ENCODE measurements at places on chromosomes 5 and 9.

- H3K4me3 ChIP-seq = no peak overlapping the region
- no peak overlapping the region for H3K27ac ChIP-seq
- no peaks in the 10 kb centered on the region for H3K4me1 ChIP-seq
- no peaks in the 10 kb centered on the region for H3K27me3 ChIP-seq
- DNase-seq = no peak
Observed at GRCh38 chr5:64502196-64502595, 3.6 kb upstream of the RGS7BP start.

DNA sequence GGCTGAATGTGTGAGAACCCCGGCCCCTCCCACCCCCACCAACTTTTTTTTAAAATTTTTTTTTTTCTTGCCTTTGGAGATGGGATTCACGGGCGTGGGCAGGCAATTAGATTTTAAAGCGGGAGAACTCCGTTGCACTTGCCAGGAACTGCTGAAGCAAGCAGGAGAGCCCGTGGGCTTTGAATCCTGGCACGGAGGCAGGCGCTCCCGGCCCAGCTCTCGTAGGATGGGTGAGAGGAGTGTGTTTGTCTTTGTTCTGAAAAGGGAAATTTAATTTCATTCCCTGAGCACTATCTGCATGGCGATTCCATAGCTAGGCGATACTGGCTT lies 54.3 kb upstream of the BOD1 start:
- no peak overlapping the region for H3K4me3 ChIP-seq
- H3K27me3 ChIP-seq = no peaks in the 10 kb centered on the region
- H3K27ac ChIP-seq = peak overlapping the region; percentile 63
- DNase-seq = no peak
- H3K4me1 ChIP-seq = peaks cover 22% of the 10 kb centered on the region
- H3K36me3 ChIP-seq = no peaks in the 10 kb centered on the region

- H3K36me3 ChIP-seq = no peaks in the 10 kb centered on the region
- DNase-seq = no peak
- no peak overlapping the region for H3K27ac ChIP-seq
- no peaks in the 10 kb centered on the region for H3K27me3 ChIP-seq
- no peak overlapping the region for H3K4me3 ChIP-seq
Observed at GRCh38 chr5:71903808-71904207, 184.7 kb downstream of the CARTPT start.

- H3K36me3 ChIP-seq = no peaks in the 10 kb centered on the region
- H3K4me1 ChIP-seq = no peaks in the 10 kb centered on the region
- no peaks in the 10 kb centered on the region for H3K27me3 ChIP-seq
- no peak overlapping the region for H3K4me3 ChIP-seq
- DNase-seq = no peak
Observed at GRCh38 chr9:101993771-101994170, 255.3 kb upstream of the GRIN3A start.

DNA sequence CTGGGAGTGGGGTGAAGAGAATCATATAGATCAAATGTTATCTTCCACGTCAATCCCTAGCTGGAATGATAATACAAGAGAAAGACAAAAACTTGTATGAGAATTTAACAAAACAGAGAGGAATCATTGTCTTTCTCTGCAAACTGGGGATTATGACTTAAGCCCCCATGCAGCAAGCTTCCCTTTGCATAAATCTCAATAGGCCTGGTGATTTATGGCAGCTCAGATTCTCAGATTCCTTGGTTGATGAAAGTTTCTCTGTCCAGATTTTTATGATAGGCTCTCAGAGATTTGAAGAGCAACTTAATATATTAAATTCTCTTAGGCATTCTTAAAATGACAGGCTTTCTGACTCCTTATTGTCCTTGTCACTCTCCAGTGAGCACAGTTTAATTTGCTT lies 56.0 kb downstream of the RASGRF2 start:
- no peak for DNase-seq
- H3K27ac ChIP-seq = no peak overlapping the region
- no peaks in the 10 kb centered on the region for H3K27me3 ChIP-seq

DNA sequence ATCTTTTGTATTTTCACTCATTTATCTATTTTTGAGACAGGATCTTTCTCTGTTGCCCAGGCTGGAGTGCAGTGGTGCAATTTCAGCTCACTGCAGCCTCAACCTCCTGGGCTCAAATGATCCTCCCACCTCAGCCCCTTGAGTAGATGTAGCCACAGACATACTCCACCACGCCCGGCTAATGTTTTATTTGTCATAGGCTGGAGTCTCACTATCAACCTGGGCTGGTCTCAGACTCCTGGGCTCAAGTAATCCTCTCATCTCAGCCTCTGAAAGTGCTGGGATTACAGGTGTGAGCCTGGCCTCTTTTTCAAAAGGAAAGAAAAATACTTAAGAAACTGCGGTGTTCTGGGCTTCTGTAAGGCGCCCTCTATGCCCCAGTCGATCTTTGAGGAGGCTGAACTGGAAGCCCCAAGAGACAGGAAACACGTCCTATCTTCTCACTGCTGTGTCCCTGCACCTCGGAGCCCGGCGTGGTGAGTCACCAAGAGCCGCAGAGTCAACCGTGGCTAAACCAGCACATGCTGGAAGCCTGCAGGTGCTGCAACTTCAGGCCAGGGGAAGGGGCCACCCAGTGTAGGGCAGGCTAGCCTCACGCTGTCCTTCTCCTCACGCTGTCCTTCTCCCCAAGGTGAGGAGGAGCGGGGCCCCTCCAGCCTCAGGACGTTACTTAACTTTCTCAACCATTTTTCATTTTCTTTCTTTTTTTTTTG lies 15.2 kb upstream of the LHX3 start:
- H3K4me1 ChIP-seq = no peaks in the 10 kb centered on the region
- H3K27ac ChIP-seq = no peak overlapping the region
- peaks cover 5% of the 10 kb centered on the region for H3K36me3 ChIP-seq

DNA sequence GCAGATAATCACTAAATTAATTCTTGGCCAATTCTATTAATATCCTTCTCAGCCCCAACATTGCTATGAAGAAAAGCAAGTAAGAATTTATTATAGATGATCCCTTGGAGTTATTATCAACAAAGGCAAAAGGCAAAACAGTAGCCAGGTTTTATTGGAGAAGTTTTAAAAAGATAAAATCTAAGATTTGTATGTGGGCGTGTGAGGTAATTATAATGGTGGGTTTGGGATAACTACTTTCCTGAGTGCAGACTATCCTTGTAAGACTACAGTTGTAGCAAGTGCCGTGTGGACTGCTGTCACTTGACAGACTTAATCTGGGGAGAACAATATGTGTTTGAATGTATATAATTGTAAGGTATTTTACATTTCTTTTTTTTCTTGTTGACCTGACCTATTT lies 23.2 kb downstream of the SLC31A1 start:
- H3K4me1 ChIP-seq = no peaks in the 10 kb centered on the region
- H3K27ac ChIP-seq = no peak overlapping the region
- H3K4me3 ChIP-seq = no peak overlapping the region
- DNase-seq = no peak
- H3K27me3 ChIP-seq = no peaks in the 10 kb centered on the region

All from kidney (tissue), 22 donors.